ENCODE measurements at places on chromosomes 13 and 19.

- DNase-seq = no peak
These were observed 223.7 kb downstream of the TBC1D4 start for GRCh38 chr13:75258159-75258782.

- DNase-seq = no peak
These were observed 15.4 kb downstream of the OR10H4 start for GRCh38 chr19:15964231-15964630.

- no peak for DNase-seq
These were observed 73.9 kb upstream of the SLC10A2 start for GRCh38 chr13:103140001-103140671.

- DNase-seq = no peak
These were observed 413.4 kb upstream of the PCDH9 start for GRCh38 chr13:67643516-67644055.

DNA sequence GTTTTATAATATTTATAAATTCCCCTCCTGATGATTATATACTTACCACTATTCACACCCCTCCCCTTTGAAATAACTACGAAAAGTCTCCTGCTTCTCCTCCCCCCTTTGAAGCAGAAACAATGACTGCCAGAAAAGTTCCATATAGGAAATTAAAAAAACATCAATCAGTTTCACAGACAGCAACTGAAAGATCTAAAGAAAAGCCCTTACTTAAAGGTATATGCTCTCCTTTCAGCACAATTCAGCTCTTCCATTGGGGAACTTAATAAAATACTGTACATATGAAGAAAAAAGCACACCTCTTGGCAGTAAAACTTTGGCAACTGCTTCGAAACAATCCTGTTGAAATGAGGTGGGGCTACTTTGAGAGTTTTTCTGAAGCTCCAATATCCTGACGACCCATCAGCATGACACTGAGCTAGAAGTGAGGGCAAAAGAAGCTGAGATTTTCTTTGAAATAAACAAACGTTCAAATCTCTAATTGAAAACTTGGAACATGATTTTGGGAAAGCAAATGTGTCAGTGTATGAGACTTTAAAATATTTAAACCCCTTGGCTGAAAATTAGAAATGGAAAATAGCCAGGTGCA lies 147.6 kb upstream of the RXFP2 start:
- DNase-seq = no peak

- DNase-seq = no peak
These were observed 169.4 kb downstream of the OLFM4 start for GRCh38 chr13:53198017-53198416.

DNA sequence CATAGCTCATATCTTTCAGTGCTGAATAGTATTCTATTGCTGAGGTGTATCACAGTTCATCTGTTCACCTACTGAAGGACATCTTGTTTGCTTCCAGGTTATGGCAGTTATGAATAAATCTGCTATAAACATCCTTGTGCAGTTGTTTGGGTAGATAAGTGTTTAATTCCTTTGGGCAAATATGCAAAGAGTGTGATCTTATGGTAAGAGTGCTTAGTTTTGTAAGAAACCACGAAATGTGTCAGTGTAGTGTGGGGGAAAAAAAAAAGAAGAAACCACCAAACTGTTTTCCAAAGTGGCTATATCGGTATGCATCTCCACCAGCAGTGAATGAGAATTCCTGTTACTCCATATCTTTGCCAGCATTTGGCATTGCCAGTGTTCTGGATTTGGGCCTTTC lies 93.3 kb downstream of the PIBF1 start:
- DNase-seq = no peak

GRCh38 chr13:24272452-24273161 lies 36.8 kb upstream of the C1QTNF9 start:
- no peak for DNase-seq

GRCh38 chr19:45152504-45153338 lies 8.1 kb downstream of the NKPD1 start:
- DNase-seq = no peak

- DNase-seq = no peak
These were observed 5.3 kb downstream of the RASIP1 start for GRCh38 chr19:48735031-48735615.

DNA sequence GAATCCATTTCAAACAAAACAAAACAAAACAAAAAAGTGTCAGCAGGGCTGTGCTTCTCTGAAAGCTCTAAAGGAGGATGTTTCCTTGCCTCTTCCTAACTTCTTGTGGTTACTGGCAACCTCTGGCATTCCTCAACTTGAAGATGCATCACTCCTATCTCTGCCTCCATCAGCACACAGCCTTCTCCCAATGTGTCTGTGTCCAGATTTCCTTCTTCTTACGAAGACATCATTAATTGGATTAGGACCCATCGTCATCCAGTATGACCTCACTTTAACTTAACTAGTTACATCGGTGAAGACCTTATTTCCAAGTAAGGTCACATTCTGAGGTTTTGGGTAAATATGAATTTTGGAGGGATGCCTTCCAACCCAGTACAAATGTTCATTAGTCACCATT lies 33.8 kb upstream of the GTF2F2 start:
- no peak for DNase-seq

GRCh38 chr13:29436291-29436690 lies 159.2 kb downstream of the SLC7A1 start:
- DNase-seq = no peak

GRCh38 chr13:59145381-59145780 lies 1018.3 kb downstream of the DIAPH3 start:
- DNase-seq = no peak

DNA sequence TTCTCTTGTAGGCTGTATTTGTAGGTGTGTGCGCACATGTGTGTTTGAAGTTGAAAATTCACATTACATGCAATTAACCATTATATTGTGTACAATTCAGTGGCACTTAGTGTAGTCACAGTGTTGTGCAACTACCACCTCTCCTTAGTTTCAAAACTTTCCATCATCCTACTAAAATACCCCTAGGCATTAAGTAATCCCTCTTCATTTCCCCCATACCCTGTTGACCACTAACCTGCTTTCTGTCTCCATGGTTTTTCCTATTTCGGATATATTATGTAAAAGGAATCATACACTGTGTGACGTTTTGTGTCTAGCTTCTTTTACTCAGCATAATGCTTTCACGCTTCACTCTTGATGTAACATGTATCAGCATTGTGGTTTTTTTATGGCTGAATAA lies 16.1 kb downstream of the LSM14A start:
- DNase-seq = no peak

- no peak for DNase-seq
These were observed 22.8 kb downstream of the ZNF20 start for GRCh38 chr19:12117201-12117970.

GRCh38 chr19:49344505-49345423 lies 9.6 kb downstream of the CD37 start:
- DNase-seq = no peak

- no peak for DNase-seq
These were observed 454.1 kb upstream of the SGCG start for GRCh38 chr13:22726726-22727125.

DNA sequence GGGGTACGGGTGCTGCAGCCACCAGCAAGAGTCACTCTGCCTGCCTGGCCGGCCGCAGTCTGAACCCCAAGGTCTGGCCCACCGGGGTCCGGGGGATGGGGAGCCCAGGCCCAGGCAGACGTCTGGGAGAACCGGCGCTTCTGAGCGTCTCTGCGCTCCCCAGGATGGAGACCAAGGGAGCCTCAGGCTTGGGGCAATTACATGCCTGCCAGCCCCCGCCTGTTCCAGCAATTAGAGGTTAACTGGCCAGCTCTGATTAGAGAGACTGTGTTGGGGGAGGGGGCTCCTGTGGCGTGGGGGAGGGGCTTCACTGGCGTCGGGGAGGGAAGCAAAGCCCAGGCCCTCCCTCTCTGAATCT lies 11.9 kb downstream of the MEIS3 start:
- DNase-seq = no peak

- no peak for DNase-seq
These were observed 120.6 kb upstream of the GPR12 start for GRCh38 chr13:26881154-26881553.

DNA sequence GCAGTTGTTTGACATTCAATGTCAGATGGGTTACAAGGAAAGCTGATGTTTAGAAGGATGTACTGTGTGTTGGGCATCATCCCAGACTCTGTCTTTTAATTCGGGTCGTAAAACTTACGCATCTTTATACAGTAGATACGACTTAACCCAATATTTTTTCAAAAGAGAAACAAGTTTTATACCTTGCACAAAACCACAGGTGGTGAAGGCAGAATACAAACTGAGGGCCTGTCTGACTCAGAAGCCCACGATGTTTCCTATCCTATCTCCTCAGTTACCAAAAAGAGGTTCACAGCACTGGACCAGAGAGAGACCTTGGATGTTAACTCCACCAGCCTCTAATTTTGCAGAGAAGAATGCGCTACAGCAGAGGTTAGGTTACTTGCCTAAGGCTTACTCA lies 477.0 kb downstream of the FOXO1 start:
- DNase-seq = no peak

GRCh38 chr13:30138511-30138910 lies 168.8 kb downstream of the KATNAL1 start:
- DNase-seq = no peak

DNA sequence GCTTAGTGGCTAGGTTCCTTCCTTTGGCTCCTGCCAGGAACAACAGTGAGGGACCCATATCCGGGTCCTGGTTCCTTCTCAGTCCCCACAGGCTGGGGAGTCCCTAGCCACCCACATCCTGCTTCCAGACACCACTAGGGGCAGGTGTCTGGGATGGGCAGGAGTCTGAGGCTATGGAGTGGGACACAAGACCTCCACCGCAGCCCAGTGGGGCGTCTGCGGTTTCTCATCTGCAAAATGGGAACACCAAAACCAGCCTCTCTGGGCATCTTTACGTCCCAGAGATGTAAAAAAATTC lies 879 bp upstream of the FCGBP start:
- no peak for DNase-seq

DNA sequence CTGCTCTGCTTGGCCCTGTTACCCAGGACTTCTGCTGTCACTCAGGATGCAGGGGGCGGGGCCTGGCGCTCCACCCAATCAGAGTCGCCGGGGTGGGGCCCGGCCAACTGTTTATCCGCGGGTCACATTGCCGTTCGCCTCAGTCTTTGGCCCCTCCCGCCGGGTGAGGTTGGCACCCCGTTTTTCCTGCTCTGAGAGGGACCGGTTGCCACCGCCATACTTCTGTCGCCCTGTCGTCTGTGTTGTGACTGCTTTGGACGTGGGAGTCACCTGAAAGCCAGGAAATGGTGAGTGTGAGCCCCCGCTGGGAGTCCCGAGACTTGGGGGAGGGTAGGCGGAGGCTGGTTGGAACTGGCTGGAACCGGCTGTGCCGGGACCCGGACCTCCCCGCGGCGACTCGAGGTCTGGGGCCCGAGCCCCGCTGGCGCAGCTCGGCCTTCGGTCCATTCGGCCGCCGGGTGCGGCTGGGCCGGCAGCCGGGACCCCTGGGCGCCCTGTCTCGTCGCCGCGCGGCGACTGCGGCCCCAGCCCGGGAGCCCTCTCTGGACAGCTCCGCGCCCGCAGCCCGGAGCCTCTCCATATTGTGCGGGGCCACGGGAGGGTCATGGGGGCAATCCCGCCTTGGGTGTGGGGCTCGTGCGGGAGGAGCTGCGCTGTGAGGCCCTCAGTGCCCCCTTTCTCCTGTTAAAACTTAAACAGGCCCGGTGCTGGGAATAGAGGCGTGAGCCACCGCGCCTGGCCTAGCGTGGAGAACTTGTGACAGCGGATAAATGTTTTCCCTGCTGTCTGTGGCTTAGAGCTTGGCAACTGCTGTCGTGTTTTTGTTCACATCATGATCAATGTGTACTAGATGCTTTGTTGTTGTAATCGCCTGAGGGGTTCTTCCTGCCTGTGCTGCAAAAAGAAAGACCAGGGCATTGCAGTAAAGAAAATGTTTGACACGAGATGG lies at the start of gene ZNF844:
TSS of gene ZNF844 (plus strand) at position 142 of the 949 bp plus-strand sequence. CDS start at position 285, 143 bp downstream.
- peak; percentile 73 for DNase-seq

GRCh38 chr13:21402586-21403307 lies 56.4 kb downstream of the ZDHHC20 start:
- no peak for DNase-seq

DNA sequence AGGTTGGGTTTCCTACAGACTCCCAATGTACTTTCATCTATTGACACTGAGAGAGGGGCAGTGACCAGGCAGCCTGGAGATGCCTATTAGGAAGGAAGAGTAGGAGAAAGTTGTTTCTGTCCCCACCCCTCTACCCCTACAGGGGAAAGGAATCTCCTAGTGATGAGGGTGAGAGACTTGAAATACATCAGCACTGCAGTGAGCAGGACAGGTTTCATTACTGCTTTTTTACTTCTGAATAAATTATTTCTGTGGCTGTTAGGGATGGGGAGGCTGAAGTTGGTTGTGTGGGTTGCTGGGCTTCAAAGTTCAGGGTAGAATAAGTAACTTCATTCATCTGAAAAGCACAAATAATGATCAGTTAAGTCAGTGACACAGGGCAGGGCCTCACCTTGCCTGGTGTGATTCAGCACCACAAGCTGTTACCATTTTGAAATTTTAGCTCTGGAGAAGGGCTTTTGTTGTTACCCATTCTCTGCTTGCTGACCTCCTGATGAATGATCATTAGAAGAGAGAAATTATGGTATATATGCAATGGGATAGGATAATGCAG lies 19.3 kb downstream of the CEACAM1 start:
- no peak for DNase-seq

- DNase-seq = no peak
These were observed 3.4 kb downstream of the PRR36 start for GRCh38 chr19:7870571-7871436.

DNA sequence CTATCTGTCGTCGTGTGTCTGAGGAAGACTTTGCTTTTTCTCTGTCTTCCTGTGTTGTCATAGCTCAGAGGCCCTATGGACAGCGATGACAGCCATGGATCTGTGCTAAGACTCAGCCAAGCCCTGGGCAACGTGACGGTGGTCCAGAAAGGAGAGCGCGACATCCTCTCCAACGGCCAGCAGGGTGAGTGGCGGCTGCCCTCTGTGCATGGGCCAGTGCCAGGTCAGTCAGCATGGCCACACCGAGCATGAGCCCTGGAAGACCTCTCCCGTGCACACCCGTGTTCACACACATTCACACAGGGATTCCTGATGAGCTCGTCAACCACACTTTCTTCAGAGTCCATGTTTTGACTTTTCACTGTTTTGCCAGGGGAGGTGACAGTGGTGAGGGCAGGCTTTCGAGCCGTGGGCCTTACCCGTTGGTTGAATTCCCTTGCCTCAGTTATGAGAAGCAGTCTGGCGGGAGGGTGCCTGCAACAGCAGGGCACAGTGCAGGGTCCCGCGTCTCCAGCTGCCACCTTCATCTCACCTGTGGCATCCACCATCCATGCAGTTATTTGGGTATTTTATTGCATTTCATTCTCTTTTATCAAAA lies 20.2 kb downstream of the NAXD start:
- DNase-seq = no peak

DNA sequence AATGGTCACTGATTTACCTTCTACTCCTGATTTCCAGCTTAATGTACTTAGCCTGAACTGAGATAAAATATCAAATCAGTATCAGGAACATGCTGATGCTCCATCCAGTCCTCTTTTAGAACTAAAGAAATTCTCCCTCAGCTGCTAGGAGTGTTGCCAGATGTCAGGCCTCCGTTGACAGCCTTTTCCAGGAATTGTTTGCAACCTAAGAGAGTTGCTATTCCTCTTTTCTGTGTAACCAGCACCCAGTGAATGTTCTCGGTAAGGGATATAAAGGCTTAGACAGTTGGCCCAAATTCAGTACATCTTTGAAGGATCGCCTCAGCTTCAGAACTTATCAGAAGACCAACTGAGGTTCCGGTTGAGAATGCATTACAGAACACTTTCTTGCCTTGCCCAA lies 559.0 kb downstream of the PCDH17 start:
- DNase-seq = no peak

All from activated T-cell treated with anti-CD3 and anti-CD28 coated beads for 24 hours (primary cell).